ENCODE measurements at places on chromosomes 4 and X.

GRCh38 chr4:184348311-184349233, 125.8 kb downstream of the IRF2 start:
- DNase-seq = no peak

DNA sequence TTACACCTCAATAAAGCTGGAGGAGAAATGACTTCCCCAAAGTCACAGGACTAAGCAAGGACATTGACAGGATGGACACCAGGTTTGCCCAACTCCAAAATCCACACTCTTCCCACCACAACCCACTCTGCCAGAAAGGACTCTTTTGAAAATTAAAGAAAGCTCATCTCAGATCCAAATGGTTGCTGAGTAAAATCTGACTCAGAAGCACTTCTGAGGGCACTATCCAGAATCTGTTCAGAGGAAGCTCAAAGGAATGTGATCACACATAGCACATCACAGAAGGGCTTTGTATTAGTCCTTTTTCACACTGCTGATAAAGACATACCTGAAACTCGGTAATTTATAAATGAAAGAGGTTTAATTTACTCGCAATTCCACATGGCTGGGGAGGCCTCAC, 155.5 kb downstream of the RAB28 start:
- no peak for DNase-seq

DNA sequence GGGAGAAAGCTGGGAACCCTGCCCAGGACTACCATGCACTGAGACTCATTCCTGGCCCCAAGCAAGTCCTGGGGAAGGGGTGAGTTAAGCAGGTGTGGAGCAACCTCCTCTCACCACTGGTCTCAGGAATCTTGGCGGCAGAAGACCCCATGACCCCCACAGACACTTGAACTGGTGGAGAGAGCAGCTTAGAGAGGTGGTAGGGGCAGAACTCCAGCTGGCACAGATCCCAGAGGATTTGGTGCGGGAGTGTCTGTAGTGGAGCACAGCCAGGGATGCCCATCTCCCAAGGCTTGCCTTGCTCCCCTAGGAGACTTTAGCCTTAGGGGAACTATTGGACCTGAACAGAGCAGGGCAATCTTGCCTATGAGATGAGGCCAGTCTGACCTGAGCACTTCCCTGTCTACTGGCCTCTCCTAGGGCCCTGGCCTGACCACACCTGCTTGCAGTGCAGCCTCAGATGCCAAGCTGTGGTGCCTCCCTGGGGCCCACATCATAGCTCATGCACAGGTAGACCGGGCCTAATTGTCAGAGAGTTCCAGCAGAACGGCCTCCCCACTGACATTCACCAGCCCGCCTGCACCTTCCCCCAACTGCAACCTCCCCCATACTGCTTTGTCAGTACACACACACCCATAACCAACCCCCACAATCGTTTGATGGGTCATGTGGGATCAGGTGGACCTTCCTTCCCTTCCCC, 78.0 kb downstream of the NAA11 start:
- no peak for DNase-seq

- DNase-seq = no peak
These were observed 8.4 kb downstream of the PNMA6E start for GRCh38 chrX:153392642-153393321.

- DNase-seq = peak; percentile 85
These were observed at the start of gene ZNF518B for GRCh38 chr4:10457255-10457801. Gene ZNF518B, minus strand, starts transcription at chr4:10457426. Its CDS starts 11,098 bp downstream, at chr4:10446328.

DNA sequence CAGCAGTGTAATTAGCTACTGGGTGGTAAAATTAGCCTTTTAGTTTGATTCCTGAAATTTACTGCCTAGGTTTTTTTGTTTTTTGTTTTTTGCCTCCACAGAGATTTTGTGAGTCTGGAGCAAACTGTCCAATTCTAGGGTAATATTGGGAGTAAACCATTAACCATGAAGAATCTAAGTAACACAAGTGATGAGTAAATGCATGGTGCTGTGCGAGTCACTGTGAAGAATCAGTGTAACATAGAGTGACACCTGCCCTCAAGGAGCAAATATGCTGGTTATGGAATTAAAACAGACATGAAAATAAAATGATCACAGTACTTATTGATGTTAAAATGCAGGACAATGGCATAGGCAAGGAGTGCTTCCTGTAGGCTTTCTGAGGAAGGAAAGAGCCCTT, 60.1 kb downstream of the LRP2BP start:
- DNase-seq = no peak

GRCh38 chr4:2060611-2061185, 1.6 kb downstream of the NAT8L start:
- no peak for DNase-seq

GRCh38 chr4:148800336-148800885, 358.2 kb upstream of the NR3C2 start:
- DNase-seq = no peak

DNA sequence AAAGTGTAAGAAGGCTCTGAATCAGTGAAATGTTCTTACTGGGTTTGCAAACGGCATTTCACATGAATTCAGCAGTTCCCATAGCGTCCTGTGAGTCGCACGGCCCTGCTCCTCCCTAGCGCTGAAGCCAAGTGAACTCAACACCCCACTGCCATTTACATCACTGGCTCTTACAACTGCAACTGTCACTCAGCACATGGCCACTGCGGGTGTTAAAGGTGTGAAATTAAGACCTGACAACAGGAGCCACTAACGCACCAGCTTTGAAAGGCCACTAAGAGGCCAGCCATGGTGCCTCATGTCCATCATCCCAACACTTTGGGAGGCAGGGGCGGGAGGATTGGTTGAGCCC, 31.7 kb downstream of the RNF212 start:
- peak; percentile 43 for DNase-seq

GRCh38 chr4:94472056-94472826, 20.5 kb downstream of the PDLIM5 start:
- DNase-seq = no peak

GRCh38 chr4:138891631-138892031, 124.0 kb upstream of the NOCT start:
- DNase-seq = no peak

DNA sequence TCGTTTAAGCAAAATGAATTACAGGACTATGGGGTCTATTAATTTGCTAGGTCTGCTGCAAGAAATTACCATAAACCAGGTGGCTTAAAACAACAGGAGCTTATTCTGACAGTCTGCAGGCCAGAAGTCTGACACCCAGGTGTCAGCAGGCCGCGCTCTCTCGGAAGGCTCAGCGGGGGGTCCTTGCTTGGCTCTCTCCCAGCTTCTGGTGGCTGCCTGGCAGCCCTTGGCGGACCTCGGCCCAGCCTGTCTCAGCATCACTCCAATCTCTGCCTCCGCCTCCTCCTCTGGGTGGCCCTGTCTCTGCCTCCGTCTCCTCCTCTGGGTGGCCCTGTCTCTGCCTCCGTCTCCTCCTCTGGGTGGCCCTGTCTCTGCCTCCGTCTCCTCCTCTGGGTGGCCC, 580.5 kb upstream of the FAT1 start:
- no peak for DNase-seq

DNA sequence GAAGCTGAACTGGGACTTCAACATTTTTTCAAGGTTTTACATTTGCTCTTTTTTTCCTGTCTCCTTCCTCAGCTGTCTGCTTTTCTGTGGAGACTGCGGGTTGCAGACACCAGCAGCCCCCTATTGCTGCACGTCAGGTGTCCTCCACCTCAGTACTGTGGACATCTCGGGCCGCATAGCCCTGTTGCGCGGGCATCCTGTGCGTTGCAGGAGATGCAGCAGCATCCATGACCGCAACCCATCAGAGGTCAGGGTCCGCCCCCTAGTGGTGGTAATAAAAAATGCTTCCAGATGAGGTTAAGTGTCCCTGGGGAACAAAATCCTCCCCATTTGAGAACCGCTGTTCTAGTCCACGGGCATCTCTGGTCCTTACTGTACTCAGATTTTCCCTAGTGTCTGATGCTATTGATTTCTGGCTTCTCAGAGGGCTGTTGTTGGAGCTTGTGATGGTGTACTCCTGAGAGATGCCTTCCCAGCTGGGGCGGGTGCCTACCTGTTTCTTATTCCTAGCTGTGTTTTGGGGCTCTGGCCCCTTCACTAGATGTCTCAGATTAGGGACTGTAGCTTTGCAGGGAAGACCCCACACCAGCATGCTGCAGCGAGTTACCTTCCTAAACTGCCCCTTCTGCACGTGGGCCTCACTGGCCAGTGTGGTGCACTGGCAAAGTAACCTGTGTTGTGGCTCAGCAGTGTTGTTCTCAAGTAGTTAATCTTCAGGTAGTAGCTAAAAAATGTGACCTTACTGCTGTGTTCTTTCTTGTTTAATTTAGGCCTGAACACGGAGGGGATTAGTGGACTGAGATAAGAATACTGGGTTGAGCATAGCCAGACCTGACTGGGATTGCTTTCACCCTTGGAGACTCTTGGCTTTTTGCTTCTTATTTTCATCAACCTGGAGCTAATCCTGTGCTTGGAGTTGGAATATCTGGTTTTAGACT, 28.2 kb downstream of the NSD2 start:
- peak; percentile 78 for DNase-seq

DNA sequence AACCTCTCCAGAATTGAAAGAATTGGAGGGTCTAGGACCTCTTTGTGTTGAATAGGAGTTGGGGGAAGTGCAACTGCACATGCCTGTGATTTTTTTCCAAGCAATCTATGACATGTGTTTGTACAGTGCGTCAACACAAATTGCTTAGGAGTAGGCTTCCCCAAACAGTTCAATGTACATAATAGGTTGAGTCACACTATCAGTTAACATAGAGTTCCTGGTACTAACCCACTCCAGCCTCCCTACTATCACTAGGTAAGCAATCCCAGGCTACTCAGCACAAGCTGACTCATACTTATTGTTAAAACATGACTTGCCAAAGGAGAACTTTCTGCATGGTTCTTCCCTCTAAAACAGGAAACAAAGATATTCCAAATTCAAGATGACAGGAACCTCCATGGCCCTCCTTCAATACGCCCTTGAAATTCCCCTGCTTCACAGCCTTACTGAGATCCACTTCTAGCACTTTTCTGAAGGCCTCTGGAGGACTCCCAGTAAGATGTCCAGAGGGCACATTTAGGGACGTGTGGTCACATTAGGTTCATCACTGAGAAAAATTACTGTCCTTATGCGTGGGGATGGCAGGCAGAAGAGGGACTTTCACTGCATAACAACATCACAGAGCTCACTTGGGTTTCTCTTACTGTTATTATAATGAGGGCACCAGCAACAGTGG, 8.4 kb upstream of the VSIG1 start:
- no peak for DNase-seq

GRCh38 chr4:139773560-139774318, 108.1 kb downstream of the MGST2 start:
- DNase-seq = no peak

DNA sequence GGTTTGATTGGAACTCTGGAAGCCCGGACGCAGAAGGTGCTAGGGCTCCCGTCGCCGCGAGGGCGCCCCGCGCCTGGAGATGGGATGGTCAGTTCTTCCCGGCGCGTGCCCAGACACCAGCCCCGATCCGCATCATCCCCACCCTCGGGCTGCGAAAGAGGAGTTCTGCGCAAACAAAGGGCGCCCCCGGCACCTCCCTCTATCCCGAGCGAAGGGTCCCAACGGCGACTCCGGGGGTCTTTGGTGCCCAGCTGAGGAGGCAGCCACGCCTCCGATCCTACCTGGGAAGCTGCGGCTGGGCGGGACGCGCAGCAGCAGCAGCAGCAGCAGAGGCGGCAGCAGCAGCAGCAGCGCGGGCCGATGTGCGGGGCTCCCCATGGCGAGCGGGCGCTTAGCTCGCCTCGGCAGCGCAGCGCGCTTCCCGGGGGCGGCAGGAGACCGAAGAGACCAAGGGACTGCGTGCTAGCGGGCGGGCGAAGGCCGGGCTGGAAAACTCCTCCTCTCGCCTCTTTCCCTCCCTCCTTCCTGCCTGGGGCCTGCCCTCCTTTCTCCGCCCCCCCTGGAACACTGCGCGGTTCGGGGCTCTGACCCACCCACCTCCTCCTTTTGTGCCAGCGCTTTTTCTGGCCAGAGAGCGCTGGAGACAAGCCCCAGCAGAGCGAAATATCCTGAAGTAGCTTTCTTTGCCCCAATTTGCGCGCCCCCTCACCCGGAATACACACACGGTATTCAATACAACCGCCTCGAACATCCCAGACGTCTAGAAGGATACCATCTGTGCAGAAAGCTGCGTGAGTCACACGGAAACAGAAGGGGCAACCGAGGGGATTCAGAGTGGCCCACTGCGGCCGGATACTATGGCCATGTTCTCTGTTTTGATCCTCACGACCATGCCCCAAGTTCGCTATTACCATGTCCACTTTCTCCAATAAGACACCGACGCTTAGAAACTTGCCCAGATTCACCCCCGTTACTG, at the start of gene SRPX:
Gene SRPX (minus strand): TSS at position 457 of the 976 bp plus-strand sequence. CDS start 79 bp downstream, at position 378.
- DNase-seq = no peak

GRCh38 chrX:1781766-1782165, 166.9 kb downstream of the ASMT start:
- DNase-seq = no peak

GRCh38 chr4:110704748-110705439, 82.0 kb upstream of the PITX2 start:
- no peak for DNase-seq

Data from stimulated activated CD8-positive, alpha-beta memory T cell treated with anti-CD3 and anti-CD28 coated beads, Interleukin-4, amount 100 ng/mL, for 48 hours (primary cell).